ENCODE measurements at places on chromosomes 7 and 10.

GRCh38 chr7:130960208-130960988, 226.4 kb upstream of the KLF14 start:
- peak overlapping the region; percentile 2 for H3K27ac ChIP-seq
- H3K27me3 ChIP-seq, result no peaks in the 10 kb centered on the region
- no peak for DNase-seq
- peaks cover 10% of the 10 kb centered on the region for H3K36me3 ChIP-seq

DNA sequence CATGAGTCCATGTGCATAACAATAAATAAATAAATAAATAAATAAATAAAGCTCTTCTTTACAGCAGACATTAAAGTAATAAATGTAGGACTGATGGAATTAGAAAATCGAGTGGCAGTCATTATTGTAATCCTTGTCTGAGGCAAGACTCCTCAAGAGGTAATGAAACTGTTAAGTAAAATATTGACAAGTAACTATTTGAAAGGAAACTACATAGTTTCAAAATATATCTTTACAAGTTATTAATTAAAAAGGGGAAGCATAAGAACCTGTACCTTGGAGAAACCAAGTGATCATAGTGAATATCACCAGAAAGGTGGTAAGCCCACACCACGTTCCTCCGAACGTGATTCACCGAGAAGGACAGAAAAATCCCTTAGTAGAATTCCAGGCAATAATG, 285.6 kb upstream of the SORCS1 start:
- no peak overlapping the region for H3K4me3 ChIP-seq
- no peaks in the 10 kb centered on the region for H3K27me3 ChIP-seq
- no peaks in the 10 kb centered on the region for H3K36me3 ChIP-seq

- no peaks in the 10 kb centered on the region for H3K27me3 ChIP-seq
- no peaks in the 10 kb centered on the region for H3K4me1 ChIP-seq
- H3K36me3 ChIP-seq, result no peaks in the 10 kb centered on the region
- H3K4me3 ChIP-seq, result no peak overlapping the region
- DNase-seq, result no peak
These were observed 268.2 kb upstream of the POT1 start for GRCh38 chr7:125197731-125198393.

DNA sequence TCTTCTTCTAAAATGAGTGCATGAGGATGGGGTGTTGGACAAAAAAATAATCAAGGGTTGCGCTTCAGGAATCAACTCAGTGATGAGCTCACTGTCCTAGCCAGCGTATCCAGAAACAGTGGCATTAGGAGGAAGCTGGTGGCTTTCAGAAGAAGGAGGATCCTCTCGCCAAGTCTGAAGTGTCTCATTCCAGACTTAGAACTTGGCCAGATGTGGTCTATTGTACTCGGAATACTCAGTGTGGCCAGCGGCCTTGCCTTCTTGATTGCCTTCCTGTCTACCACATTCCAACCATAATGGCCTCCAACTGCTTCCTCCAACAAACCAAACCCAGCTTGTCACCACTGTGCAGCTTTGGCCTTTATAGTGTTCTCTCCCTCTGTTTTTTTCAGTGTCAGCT, 732.4 kb downstream of the KCNMA1 start:
- H3K4me3 ChIP-seq, result no peak overlapping the region
- no peaks in the 10 kb centered on the region for H3K27me3 ChIP-seq
- no peak for DNase-seq

- no peaks in the 10 kb centered on the region for H3K36me3 ChIP-seq
- H3K4me3 ChIP-seq, result no peak overlapping the region
- no peak for DNase-seq
- H3K27me3 ChIP-seq, result no peaks in the 10 kb centered on the region
These were observed 92.8 kb upstream of the FAM133B start for GRCh38 chr7:92682903-92683539.

- peak; percentile 21 for DNase-seq
- peak overlapping the region; percentile 57 for H3K27ac ChIP-seq
- no peak overlapping the region for H3K4me3 ChIP-seq
- no peaks in the 10 kb centered on the region for H3K36me3 ChIP-seq
- H3K27me3 ChIP-seq, result no peaks in the 10 kb centered on the region
- H3K4me1 ChIP-seq, result peaks cover 38% of the 10 kb centered on the region
These were observed 21.2 kb downstream of the ZMIZ2 start for GRCh38 chr7:44769776-44770294.

GRCh38 chr10:122853665-122854313, 8.1 kb upstream of the CUZD1 start:
- DNase-seq, result no peak
- no peaks in the 10 kb centered on the region for H3K27me3 ChIP-seq
- H3K4me3 ChIP-seq, result no peak overlapping the region
- H3K4me1 ChIP-seq, result no peaks in the 10 kb centered on the region
- no peaks in the 10 kb centered on the region for H3K36me3 ChIP-seq

DNA sequence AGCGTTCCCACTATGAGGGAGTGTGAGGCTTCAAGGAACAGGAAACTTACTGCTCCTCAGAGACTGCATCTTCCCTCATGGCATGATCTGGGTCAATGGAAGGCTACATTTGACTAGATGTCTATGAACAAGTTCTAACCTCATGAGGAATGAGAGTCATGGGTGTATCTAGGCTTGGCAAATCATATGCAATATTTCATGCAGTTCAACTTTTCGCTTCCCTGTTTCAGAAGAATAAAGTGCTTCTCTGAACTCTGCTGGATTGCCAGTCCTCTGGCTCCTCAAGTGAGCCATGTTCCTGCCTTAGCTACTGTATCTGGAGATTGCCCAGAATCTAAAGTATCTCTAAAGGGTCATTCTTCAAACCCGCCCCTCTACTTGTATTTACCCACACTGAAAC, 54.3 kb upstream of the SEMA3A start:
- H3K27ac ChIP-seq, result no peak overlapping the region
- H3K4me1 ChIP-seq, result no peaks in the 10 kb centered on the region
- no peaks in the 10 kb centered on the region for H3K27me3 ChIP-seq
- no peak overlapping the region for H3K4me3 ChIP-seq
- DNase-seq, result no peak
- no peaks in the 10 kb centered on the region for H3K36me3 ChIP-seq

DNA sequence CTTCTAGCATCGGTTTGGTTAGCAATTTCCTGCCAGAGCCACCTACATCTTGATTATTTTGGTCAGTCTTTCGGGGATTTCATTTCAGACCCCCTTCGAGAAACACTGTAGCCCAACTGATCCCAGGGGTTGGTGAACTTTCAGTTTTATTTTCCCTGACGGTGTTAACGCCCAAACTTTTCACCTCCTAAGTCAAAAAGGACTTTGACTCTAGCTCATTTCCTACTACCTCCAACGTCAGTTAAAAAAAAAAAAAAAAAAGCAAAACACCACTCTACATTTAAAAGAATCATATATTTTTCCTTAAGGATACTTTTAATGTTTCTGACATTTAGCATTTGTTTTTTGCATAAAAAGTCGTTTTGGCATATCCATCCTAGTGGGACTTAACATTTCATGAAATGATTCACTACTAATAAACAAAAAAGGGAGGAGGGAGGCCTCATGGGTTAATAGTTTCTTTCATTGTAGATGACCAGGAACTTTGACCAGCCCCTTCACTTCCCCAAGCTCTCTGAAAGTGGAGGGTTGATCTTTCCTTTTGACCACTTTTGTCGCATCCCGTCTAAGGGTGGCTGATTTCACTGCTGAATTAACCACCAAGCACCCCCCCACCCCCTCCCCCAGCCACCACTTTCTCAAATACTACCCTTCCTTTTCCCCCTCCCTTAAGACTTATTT, 764 bp upstream of the TCF7L2 start:
- DNase-seq, result no peak
- H3K27ac ChIP-seq, result peak overlapping the region; percentile 77
- H3K36me3 ChIP-seq, result no peaks in the 10 kb centered on the region
- no peaks in the 10 kb centered on the region for H3K27me3 ChIP-seq

GRCh38 chr7:34184466-34184865, 279.1 kb downstream of the BMPER start:
- H3K4me1 ChIP-seq, result no peaks in the 10 kb centered on the region
- H3K27me3 ChIP-seq, result no peaks in the 10 kb centered on the region
- no peak overlapping the region for H3K27ac ChIP-seq
- no peak for DNase-seq
- no peak overlapping the region for H3K4me3 ChIP-seq

DNA sequence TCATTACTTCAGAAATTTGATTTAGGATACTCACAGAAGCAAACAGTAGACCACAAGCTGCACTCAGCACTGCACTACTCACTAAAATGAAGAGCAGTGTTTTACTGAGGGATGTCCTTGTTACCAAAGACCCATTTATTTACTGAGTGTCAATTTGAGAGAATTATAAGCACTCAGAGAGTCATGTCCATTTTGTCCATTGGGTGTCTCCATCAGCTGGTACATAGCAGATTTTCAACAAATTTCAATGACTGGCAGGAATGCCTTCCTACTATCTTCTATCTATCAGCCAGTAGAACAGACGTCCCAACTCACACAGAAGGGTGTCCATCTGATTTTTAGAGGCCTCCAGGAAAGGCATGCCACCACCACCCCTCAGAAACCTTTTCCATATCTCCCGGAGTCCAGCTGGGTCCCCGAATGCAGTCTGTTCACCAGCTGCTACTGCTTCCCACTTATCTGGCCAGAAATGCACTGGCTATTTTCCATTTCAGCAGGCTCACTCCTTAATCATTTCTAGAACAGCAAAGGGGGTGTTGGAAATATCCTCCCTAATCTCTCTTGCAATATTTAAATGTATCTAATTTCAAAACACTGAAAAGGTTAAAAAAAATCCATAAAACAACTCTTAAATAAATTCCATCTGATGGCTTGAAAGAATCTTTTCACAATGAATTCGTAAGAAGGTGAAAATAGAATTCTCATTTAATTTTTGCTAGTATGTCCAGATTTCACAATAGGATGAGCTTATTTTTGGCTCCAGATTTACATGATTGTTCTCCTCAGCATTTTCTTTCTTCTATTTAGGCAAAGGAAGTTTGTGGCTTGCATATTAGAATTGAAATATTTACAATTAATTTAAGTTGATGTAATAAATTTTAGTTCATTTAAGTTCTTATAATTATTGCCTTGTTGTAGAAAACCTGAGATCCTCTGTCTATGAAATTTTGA, 1164.0 kb upstream of the CELF2 start:
- peak; percentile 12 for DNase-seq
- no peak overlapping the region for H3K4me3 ChIP-seq
- H3K4me1 ChIP-seq, result no peaks in the 10 kb centered on the region
- no peak overlapping the region for H3K27ac ChIP-seq
- no peaks in the 10 kb centered on the region for H3K27me3 ChIP-seq
